AG04449 (cell line): ENCODE measurements at places on chromosomes 11 and 22.

DNA sequence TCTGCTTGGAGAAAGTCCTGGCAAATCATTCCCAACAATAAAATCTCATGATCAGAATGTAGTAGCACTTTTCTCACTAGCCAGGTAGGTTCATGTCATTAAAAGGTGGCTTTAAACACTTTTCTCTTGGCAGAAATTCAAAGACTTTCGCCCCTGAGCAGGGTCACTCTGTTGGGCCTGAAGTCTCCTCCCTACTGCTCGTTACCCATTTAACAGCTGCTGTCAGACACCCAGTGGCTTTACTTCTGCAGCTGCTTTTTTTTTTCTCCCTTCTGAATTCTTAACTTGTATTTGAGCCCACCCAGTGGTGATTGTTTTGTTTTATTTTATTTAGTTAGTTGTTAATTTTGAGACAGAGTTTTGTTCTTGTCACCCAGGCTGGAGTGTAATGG lies 25.0 kb downstream of the ARHGAP8 start:
- DNase-seq = no peak

DNA sequence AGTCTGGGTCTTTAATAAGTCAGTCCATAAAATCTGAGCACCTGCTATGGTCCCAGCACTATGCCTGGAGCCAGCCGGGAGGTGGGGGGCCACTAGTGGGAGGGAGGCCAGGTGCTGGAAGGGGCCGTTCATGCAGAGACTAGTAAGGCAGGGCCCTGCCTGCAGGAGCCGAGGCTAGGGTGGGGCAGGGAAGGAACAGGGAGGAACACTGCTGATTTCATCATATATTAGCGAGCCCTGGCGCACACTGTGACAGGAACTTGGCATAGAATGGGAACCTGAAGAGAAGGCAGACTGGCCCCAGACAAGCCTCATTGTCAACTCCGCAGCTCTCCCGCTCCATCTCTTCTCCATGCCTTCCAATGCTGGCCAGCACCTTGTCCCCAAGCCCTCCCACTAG lies 7.1 kb downstream of the VSIG10L2 start:
- no peak for DNase-seq

DNA sequence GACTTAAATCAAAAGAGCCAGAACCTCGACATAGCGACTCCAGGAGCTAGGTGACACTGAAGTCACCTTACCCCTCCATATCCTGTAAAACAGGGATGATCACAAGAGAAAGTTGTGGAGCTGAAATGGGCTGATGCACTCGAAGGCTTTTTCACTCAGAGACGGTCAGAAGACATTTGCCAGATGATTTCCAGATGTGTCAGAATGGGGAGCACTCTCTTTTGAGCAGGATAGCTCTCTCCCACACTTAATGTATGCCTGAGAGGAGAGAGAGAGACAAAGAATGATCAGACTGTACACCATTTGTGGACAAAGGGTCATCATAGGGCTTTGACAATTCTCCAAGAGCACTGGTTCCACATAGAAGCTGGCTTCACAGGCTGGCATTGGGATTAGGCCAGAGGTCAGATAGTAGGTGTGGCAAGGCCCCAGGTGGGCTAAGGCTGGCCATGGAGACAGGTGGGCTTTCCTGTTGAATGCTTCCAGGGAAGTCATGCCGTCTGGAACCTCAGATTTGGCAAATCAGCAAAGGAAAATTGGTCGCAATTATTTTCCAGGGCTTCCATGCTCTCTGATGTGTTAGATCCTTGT lies 42.3 kb upstream of the ETS1 start:
- DNase-seq = no peak

- DNase-seq = no peak
These were observed 16.5 kb downstream of the CHST1 start for GRCh38 chr11:45648931-45649330.

GRCh38 chr11:117978991-117979390 lies 7.2 kb upstream of the IL10RA start:
- no peak for DNase-seq

GRCh38 chr11:72298931-72299330 lies 55.0 kb upstream of the PHOX2A start:
- DNase-seq = no peak

DNA sequence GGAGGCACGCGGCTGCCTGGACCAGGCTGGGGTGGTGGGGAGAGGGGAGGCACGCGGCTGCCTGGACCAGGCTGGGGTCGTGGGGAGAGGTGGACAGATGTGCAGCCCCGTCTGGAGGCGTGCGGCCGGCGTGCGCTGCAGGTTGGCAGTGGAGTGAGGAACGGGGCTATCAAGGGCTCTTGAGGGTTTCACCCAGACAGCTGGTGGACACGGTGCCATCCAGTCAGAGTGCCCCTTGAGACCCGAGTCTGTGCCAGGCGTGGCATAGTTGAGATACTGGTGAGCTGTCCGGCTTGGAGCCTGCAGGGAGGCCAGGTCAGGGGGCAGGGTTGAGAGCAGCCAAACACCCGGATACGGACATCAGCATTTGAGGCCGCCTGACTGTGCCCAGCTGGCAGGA lies 1.5 kb upstream of the GRAMD4 start:
- no peak for DNase-seq

DNA sequence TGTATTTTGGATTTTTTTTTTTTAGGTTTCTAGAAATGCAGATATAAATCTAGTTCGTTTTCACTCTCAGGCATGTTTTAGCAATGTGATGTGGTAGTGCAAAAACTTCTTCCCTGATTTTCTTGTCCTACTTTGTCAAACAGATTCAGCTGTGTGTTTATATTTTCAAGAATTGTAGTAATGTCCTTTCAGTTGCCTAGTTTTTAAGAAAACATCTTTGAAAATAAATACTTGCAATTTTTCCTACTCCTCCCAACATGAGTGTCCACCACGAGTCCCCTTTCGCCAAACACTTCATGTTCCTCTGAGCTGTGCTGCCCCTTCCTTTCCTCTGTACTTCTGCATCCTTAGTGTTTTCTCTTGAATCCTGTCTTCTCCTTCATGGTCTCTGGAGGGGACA lies 686.9 kb downstream of the NTM start:
- no peak for DNase-seq

- DNase-seq = peak; percentile 83
These were observed 133.2 kb upstream of the TEAD1 start for GRCh38 chr11:12540913-12541582.

- no peak for DNase-seq
These were observed 127.6 kb downstream of the DBX1 start for GRCh38 chr11:20032577-20033260.

GRCh38 chr11:70032943-70033710 lies 45.0 kb upstream of the ANO1 start:
- DNase-seq = no peak

DNA sequence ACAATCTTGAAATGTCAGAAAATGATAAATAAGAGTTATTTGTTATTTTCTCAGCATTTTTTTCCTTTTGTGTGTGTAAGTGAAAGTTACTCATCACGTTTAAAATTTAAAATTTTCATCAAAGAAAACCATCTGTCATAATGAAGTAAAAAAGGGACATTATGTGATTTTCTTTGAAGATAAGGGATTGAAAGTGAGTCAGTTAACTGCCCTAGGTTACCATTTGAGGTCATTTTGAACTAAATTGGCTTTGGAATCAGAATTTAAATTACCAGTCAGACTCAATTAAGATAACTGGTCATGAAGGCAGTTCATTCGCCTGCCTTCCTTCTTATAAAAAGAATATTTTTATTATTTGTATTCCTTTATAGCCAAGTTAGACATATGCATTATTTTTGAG lies 14.3 kb downstream of the NCAM1 start:
- no peak for DNase-seq

- DNase-seq = no peak
These were observed 112.6 kb downstream of the C11orf91 start for GRCh38 chr11:33588056-33588455.

DNA sequence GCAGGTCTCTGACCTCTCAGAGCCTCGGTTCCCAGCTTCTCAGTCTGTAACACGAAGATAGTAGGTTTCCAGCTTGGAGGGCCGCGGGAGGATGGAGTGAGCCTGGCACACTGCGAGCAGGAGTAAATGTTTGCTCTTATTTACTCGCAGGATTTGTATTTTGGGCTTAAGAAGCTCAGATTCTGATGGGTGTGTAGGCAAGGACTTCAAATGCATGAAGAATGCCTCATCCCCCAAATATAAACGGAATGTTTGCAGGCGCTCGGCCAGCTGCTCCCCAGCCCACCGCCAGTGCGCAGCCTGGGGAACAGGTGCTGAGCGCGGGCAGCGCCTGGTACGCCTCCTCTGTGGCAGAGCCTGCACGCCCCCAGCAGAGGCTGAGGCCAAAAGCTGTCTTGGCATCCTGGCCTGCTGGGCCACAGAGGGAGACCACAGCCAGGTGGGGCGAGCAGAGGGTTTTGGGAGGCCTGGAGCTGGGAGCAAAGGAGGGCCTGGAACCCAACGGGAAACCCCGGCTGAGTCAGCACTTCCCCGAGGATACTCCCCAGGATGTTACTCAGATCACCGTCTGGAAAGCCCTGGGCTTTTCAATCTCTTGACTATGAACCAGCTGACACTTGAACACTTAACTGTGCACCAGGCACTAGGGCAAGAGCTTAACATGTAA lies 9.4 kb downstream of the EHD1 start:
- DNase-seq = no peak

- DNase-seq = no peak
These were observed 106.0 kb downstream of the TRIM29 start for GRCh38 chr11:120031612-120032600.

- no peak for DNase-seq
These were observed 71.8 kb upstream of the ADORA2A start for GRCh38 chr22:24355574-24355973.

- peak; percentile 81 for DNase-seq
These were observed 49.1 kb upstream of the MUC15 start for GRCh38 chr11:26621132-26621531.

- no peak for DNase-seq
These were observed 1121.8 kb upstream of the TENM4 start for GRCh38 chr11:80562523-80563125.

- DNase-seq = no peak
These were observed 6.3 kb downstream of the CABP7 start for GRCh38 chr22:29726106-29726505.

- DNase-seq = no peak
These were observed 30.5 kb upstream of the TTC28 start for GRCh38 chr22:28710107-28710506.

DNA sequence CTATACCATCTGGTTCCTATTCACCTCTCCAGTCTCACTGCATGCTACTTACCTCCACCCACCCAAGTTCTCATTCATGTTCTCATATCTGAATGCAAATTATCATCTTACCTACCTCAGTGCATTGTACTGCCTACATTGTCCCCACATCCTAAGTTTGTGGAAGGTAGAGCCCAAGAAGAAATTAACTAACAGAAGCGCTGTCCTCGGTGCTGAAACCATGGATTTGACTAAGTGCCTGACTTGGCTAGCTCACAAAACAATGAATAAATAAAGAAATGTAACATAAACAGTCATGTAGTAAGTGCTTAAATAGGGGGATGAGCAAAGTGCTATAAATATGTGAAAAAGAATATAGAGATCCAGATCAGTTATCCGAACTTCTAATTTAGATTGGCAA lies 63.2 kb downstream of the GRIA4 start:
- DNase-seq = no peak

- no peak for DNase-seq
These were observed 15.4 kb downstream of the BAD start for GRCh38 chr11:64268893-64269539.

DNA sequence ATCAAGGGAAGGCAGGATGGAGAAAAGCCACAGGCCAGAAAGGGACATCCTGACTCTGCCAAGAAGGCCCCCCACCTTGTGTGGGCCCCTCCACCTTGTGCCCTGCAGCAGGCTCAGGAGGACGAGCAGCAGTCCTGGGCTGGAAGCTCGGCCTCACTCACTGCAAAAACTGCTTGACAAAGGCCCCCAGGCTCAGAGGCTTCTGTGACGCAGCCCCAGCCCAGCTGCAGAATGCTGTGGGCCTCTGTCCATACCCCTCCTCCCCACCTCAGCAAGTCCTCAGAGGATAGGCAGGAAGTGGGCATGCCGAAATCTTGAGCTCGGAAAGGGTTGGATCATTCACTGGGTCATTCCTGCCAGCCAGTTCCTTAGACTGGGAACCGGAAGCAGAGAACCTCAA lies 61.9 kb downstream of the NRXN2 start:
- DNase-seq = peak; percentile 54

DNA sequence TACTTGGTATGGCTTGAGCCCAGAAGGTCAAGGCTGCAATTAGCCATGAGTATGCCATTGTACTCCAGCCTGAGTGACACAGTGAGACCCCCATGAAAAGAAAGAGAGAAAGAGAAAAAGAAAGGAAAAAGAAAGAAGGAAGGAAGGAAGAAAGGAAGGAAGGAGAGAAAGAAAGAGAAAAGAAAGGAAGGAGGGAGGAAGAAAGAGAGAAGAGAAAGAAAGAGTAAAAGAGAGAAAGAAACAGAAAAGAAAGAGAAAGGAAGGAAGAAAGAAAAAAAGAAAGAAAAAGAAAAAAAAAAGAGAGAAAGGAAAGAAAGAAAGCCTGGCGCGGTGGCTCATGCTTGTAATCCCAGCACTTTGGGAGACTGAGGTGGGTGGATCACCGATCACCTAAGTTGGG lies 77.5 kb downstream of the CSTPP1 start:
- DNase-seq = no peak

GRCh38 chr11:65432100-65432650 lies 9.6 kb downstream of the NEAT1 start:
- DNase-seq = no peak

GRCh38 chr22:48182846-48183805 lies 1420.7 kb downstream of the TBC1D22A start:
- no peak for DNase-seq

- no peak for DNase-seq
These were observed 12.5 kb upstream of the ELF5 start for GRCh38 chr11:34525888-34526657.

DNA sequence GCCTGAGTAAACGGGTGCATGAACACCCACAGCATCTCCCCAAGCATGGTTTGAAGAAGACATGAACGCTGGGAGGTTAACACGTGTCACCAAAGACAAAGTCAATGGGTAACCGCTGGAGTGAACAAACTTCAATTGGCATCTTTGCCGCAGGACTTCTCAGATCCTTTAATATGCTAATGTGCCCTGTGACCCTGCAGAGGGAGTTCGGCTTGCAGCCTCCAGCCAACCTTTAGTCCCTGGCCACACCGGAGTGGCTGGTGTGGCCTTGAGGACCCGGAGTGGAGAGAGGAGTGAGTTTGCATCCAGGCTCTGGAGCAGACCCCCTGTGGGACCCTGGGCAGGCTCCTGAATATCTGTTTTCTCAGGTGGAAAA lies 57.0 kb downstream of the FLRT1 start:
- DNase-seq = no peak

DNA sequence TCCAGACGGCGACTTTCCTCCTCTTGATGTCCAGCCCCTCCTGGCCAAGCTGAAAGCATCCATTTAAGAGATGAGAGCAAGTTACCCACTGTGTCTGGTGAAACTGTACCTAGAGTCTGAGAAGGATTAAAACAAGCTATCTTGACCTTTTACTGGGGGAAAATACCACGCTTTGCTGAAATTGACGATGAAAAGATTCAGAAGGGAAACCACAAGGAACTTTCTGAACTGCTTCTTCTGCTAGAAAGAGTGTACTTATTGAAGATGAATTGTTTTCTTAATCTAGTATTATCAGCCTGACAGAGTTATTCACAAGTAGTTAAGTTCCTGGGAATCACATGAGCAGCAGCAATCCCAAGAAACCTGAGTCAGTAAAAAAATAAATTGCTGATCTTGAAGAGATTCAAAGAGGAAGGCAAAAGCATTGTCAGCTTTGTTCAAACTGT lies 13.1 kb upstream of the MS4A6A start:
- no peak for DNase-seq
